ENCODE measurements at places on chromosomes 3 and 15.

GRCh38 chr3:106013971-106014370 is 145.2 kb upstream of the CBLB start:
- peak; percentile 19 for DNase-seq

- no peak for DNase-seq
These were observed 49.0 kb downstream of the MEF2A start for GRCh38 chr15:99614749-99615288.

DNA sequence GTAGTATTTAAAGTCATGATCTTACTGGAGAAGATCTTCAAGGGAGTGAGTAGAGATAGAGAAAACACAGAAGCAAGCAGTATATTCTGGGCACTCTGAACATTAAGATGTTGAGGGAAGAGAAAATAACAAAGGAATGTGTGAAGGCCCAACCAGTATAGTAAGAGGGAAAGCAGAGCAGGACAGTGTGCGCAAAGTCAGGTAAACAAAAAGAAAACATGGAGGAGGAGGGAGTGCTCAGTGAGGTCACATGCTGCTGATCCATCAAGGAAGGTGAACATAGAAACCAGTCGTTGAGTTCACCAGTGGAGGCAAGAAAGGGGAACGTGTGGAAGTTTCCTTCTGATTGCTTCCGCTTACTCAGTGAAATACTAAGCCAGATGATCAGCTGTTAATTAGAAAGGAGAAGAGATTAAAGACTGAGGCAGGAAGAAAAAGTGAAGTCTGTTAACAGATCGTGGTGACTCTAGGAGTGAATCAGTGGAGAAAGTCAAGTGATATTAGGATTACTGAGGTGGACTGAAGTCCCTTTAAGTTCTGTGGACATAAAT is 47.2 kb downstream of the OPA1 start:
- DNase-seq: no peak

- no peak for DNase-seq
These were observed 227.8 kb downstream of the UBE2E2 start for GRCh38 chr3:23430781-23431398.

- DNase-seq: no peak
These were observed 419.2 kb downstream of the MECOM start for GRCh38 chr3:169244119-169244864.

DNA sequence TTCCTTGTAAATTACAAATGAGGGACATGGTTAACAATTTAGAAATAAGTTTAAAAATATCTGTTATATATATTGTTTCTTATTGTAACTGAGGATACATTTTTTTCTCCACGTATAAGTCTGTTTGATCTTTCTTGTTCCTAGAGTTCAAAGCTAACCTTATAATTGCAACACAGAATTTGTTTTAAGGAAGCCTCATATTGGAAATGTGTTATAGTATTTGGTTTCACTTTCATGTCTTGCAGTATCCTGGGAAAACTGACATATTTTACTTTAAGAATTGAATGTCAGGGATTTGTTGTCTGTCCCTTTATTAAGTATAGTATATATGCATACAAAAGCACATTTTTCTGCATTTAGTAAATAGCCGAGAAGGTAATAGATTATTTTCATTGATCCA is 23.5 kb upstream of the NIT2 start:
- no peak for DNase-seq

GRCh38 chr15:58307313-58307961 is 124.4 kb upstream of the LIPC start:
- no peak for DNase-seq

DNA sequence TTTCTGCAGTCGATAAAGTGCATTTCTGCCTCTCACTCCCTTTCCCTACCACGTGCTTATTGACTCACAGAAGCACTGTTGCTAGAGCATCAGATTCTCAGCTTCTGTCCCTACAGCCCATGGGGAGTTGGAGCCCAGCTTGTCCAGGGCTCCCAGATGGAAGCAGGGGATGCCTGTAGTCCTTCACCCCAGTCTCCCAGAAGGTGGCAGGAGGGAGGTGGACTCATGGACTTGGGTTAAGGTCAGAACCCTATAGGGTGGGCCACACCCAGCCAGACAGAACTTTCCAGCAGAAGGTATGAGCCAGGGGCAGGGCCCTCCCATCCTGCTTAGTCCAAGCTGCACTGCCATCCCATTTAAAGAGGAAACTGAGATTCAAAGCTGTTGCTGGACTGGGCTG is 33.1 kb upstream of the SEMA3F start:
- no peak for DNase-seq

DNA sequence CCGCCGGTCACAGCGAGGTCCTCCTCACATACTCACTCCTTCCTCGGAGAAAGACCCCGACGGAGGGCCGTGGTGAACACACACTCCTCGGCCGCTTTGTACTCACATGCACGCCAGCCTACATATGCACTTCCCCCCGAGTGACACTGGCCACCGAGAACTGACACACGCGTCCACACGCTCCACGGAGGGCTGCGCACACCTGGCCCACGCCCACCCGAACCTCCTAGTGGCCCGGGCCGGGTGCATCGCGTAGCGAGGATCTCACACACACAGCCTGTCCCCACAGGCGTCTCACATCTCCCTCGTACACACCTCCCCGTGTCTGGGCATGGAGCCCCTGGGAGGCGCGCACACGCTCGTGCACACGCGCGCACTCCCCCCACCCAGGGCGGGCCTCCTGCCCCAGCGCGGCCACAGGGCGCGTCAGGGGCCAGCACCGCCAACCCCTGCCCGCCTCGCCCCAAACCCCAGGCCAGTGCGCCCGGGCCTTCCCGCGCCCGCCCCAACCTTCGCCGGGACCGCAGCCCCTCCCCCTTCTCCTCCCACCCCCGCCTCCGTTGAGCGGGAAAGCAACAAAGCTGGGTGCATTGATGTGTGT is 411 bp upstream of the C3orf70 start:
- DNase-seq: peak; percentile 38

DNA sequence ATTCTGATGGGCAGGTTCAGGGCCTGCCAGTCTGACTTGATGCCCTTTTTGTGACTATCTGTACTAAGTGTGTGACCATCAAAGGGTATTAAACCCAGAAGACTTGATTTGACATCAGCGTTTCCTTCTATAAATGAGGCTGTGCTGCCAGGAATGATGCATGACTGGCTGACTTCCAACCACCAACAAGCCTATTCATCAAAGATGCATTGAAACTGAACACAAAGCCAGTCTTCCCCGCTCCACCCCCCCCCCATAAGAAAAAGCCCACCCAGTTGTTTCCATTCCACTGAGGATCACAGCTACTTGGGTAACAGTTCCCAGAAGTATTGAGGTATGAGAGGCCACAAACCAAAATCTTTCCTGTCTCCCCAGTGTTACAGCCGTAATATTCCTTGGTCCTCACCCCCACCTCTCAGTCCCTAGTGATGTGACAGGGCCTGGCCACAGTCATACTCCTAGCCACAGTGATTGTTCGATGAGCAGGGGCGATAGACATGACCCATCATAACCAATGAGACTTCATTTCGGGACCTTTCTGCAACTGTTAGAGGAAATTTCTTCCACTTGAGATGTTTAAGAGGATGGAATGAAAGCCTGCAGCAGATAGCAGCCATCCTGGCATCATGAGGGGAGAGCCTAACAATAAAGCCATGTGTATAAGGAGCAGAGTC is 22.6 kb downstream of the SH3BP5 start:
- peak; percentile 72 for DNase-seq

GRCh38 chr3:16993227-16993626 is 108.5 kb downstream of the PLCL2 start:
- no peak for DNase-seq

DNA sequence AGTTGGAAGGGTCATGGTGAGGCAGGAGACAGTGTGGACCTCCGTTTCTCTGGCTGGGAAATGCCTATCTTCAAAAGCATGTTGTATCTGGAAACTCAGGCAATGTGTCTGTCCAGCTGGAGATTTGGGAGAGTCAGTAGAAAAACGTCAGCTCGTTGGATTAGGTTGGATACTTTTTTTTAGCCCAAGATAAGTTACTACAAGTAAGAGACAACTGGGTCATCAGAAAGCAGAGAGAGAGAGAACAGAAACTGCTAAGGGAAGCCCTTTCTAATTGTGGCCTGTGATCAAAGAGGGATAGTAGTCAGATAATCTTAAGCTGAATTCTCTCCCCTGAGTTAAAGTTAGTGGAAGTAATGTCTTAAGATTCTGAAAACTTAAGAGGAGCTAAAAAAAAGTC is 78.9 kb upstream of the ZNF280D start:
- no peak for DNase-seq

DNA sequence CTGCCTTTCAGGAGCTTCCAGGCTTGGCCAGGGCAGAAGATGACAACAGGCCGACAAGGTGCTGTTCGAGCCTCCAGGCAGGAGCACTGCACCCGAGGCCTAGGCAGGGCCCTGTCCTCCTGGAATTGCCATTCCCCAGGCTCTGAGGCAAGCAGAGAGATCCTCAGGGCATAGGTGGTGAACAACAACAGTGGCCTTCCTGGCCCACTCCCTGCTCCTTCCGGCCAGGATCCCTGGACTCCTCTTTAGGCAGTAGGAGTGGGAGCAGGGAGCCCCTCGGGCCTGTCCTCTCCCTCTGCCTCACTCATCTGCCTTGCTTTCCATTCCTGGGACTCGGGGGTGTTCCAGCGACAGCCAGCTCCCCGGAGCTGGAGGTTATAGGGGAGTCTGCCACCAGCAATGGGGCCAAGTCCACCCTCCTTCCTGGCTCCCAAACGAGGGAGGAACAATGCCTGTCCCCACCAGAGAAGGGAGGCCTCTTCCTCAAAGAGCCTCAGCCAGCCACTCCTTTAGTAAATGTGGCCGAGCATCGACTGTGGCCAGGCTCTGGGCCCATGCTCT is 135.0 kb downstream of the NUP210 start:
- DNase-seq: no peak

GRCh38 chr3:185149591-185149990 is 3.3 kb downstream of the C3orf70 start:
- no peak for DNase-seq

DNA sequence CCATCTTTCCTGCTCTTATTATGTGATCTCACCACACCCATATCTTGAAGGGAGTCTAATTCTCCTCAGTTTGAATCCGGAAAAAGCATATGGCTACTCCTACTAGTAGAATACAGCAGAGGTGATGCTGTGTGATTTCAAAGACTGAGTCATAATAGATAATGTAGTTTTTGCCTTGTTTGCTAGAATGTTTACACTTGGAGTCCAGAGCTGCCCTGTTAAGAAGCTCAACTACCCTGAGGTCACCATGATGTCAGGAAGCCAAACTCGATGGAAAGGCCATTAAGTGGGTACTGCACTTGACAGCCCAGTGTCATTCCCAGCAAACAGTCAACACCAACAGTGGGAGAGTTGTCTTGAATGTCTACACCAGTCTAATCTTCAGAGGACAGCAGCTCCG is 56.9 kb downstream of the CD200R1L start:
- no peak for DNase-seq

DNA sequence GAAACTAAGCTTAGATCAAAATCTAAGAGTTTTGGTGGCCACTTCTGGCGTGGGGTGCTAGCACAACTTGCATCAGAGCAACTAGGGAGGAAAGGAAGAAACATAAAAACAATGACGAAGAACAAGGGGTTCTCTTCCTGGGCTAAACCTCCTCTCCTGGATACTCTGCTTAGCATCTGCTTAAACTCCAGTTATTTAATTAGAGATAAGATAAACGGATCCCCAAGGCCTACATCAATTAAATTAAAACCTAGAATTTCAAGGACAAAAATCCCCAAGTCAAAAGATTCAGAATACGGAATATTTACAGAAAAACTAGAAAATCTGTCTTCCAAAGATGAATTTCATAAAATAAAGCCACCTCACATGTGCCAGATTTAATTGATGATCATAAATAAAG is 281.9 kb downstream of the SHOX2 start:
- DNase-seq: no peak

GRCh38 chr3:175956964-175957363 is 1097.8 kb downstream of the NAALADL2 start:
- no peak for DNase-seq
